ENCODE measurements at places on chromosomes 5 and 9.

DNA sequence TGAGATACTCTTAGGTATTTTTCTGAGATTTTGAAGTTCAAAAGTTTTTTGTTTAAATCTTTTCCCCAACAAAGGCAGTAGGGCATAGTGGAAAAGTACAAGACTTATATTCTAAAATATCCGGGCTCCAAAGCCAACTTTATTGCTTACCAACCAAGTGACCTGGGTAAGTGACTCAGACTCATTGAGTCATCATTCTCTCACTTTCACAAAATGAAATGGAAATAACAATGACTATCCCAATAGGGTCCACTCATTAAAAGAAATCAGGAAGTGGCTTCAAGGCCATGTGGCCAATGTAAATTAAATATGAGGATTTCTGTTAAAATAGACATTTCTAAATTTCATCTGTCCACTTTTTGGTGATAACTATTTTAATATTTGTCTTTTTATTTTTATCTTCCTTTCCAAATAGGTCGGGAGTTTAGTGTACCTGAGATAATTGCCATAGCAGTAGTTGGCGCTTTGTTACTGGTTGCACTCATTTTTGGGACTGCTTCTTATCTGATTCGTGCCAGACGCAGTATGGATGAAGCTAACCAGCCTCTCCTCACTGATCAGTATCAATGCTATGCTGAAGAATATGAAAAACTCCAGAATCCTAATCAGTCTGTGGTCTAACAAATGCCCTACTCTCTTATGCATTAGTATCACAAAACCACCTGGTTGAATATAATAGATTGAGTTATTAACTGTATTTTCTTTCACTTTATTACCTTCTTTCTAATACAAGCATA is 15.5 kb downstream of the TYRP1 start:
- no peak for DNase-seq

DNA sequence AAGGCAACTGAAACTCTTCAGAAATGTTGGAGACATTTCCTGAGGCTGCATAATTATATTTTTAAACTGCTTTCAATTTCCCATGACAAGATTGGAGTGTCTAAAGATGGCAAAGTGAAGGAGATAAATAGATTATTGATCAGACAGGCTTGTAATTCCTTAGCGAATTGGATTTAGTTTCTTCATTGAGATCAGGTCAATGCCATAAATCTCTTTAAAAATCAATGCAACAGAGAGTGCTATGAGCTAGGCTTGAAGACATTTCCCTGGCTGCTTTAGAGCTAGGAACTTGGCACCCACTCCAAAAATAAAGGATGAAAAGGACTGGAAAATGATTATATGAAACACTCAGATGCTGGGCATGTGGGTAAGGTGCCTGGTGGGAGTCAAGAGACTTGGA is 828.4 kb downstream of the TLR4 start:
- no peak for DNase-seq

DNA sequence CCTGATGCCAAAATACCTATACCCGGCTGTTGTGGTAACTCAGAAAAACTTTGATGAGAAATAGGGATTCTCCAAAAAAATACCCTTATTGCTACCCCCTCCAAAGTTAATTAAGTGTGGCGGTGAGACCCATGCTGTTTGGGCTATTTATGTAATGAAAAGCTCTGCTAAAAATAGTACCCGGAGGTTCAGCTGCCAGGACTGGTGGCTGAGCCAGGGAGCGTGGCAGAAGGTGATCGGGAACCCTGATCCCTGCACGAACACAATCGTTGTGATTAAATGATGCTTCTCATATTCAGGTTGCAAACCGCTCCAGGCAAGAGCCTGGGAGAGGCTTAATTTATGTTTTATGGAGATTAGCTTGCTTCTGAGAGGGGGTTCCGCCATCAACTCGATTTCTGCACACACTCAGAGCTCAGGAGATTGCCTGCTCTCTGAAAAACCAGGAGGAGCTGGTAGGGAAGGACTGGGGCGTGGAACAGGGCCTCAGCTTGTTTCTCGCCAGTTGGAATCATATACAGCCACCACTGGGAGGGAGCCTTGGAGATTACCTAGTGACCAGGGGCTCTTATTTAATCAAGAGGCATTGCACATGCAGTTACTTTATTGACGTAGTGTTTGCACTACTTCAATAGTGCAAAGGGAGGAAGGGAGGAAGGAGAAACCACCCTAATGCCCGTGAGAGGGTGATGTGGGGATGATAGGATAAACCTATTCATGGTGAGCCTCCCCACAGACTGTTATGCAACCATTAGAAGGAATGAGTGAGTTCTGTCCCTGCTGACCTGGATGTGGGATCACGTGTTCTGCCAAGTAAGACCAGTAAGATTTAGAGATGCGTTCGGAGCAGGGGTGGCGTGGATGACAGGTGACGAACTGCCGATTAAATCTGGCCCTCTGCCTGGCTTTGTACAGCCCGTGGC is 23.4 kb downstream of the HRH2 start:
- no peak for DNase-seq

DNA sequence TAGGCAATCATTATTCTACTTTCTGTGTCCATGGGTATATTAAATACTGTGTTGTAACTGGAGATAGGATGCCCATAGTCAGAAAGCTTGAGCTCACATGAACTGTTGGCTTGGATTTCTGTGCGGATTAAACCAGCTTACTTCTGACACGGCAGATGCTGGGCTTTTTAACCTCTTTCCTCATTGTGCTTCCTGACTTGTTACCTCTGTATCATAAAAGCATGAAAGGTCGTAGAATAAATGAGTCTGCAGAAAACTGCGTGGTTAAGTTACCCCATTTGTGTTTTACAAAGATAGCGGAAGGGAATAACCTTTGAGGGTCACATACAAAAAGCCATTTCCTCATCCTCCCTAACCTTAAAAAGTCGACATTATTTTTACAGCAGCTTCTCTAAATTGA is 199.5 kb upstream of the DMRT1 start:
- DNase-seq, result no peak

GRCh38 chr5:131209506-131210150 is 38.9 kb downstream of the LYRM7 start:
- DNase-seq, result no peak

DNA sequence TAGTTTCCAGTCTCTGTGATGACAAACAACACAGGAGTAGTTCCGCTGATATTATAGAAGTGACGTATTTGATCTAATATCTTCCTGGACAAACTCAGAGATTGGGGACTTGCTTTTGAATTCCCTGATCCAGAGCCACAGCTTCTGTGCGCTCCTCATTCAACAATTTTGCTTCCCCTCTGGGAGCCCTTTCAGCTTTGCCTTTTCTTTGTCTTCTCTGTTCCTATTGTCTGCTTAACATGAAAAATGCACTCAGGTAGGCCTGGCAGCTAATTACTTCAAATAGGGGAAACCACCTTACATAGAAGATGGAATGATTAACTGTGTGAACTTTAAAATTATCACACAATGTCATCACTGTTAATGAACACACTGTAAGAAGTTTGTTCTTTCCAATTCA is 192.9 kb downstream of the EPB41L4A start:
- no peak for DNase-seq

- no peak for DNase-seq
These were observed 133.8 kb downstream of the ARHGEF28 start for GRCh38 chr5:73759771-73760170.

DNA sequence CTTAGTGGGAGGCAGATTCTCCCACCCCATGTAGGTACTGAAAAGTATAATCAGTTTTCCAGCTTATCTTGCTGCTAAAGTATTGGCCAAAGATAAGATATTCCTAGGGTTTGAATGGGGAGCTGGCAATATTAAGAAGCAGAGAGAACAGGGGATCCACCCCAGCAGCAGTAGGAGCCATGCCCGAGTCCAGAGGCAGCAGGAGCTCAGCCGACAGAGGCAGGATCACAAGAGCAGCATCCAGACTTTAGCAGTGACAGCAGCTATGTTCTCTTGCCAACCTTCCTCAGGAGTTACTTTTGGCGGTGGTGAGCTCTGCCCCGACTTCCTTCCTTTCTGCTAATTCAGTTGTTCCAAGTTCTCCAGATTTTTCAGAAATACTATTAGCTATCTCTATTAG is 224.5 kb downstream of the GADD45G start:
- DNase-seq, result no peak

DNA sequence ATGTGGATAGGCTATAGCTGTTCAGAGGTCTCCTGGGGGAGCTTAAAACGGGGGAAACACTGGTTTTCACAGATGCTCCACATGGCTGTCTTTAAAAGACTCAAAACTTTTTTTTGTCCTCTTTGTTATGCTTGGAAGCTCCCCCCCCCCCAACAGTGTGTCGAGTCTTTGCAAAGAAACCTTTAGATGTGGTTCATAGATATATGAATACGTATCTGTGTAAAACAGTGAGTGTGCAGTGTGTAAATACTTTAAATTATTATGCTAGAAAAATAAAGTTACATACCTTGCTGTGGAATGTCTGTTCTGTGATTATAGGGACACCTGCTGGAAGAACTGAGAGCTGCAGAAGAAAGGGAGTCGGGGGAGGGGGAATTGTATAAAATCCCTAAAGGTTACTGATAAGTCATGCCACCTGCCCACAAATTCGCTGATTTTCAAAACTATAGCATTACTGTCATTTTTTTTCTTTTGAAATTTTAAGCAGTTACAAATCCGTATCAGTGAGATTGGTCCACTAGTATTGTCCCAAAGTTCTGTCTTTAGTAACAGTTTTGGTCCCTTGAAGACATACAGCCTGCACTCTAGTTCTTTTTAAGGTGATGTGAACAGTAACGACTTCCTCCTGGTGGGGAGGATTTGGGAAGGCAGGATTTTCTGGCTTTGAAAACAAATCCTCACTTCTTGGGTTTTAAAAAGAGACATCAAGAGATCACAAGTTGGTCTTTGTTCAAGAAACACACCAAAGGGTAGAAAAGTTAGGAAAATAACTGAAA is 22.9 kb downstream of the RGMB start:
- no peak for DNase-seq

GRCh38 chr5:40399349-40399748 is 280.4 kb upstream of the PTGER4 start:
- no peak for DNase-seq

- no peak for DNase-seq
These were observed 9.7 kb upstream of the C9orf152 start for GRCh38 chr9:110217656-110218099.

GRCh38 chr9:104868303-104868686 is 59.7 kb downstream of the ABCA1 start:
- no peak for DNase-seq

DNA sequence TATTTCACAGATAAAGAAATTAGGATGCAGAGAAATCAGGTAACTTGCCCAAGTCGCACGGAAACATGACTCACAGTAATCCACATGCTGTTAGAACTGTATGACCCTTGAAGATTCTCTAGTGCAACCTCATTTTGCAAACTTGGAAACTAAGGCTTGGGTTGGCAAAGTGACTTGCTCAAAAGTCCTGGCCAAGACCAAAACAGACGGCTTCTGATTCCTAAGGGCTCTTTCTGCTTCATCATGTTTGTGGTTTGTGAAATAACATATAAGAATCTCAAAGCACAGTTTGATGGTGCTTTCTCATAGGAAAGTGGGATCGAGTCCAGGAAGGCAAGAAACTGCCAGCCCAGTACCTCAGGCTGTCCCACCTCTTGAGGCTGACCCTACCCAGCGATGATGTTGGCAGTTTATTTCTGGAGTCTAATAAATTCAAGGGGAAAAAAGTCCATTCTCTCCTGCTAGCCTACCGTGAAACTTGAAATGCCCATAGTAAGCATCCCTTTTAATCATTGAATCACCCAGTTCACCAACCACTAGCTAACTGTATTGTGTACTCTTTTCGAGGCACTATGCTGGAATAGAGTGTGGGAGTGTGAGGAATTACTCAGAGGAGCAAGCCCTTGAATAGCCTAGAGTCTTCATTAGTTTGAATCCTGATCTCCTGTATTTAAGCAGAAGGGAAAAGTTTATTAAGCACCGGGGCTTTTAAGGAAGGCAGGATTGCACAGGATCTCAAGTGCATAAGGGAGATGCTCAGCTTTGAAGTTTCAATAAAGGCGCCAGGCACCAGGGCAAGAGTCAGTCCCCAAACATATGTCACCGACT is 14.1 kb downstream of the CAPSL start:
- no peak for DNase-seq

DNA sequence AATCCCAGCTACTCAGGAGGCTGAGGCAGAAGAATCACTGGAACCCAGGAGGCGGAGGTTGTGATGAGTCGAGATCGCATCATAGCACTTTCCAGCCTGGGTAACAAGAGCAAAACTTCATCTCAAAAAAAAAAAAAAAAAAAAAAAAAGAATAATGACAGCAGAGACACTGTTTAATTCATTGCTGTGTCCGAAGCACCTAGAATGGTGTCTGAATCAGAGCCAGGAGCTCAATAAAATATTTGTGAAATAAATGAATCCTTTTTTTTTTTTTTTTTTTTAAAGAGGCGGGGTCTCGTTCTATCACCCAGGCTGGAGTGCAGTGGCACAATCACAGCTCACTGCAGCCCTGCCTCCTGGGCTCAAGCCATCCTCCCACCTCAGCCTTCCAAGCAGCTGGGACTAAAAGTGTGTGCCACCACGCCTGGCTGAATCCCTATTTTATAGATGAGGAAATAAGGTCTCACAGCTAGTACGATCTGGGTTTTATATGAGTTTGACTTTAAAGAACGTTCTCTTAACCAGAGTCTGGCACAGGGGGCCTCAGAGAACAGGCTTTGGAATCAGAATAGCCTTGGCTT is 47.8 kb downstream of the THOC3 start:
- no peak for DNase-seq

- no peak for DNase-seq
These were observed 89.5 kb downstream of the LMX1B start for GRCh38 chr9:126703002-126703865.

- peak; percentile 27 for DNase-seq
These were observed 1246.0 kb upstream of the DMAC1 start for GRCh38 chr9:9045572-9045971.

DNA sequence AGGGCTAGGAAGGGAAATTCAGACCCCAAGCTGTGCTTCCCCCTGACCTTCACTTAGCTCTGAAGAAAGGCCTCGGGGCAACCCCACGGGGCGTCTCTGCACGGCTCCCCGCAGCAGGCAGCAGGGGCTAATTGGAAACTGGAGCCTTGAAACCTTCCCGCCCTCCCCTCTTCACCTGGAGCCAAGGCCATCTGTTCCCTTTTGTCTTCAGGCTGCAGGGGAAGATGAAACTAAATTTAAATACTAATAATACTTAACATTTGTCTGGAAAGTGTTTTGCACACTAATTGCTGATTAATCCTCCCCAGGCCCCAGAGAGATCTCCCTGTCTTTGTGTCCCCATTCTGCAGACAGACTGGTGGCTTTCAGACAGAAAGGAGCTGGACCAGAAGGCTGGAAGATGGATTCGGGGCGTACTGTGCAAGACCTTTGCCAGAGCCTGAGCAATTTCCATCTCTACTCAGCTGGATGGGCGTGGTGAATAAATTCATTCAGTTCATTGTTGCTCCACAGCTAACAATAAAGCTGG is 34.1 kb upstream of the CPLX2 start:
- DNase-seq, result no peak

GRCh38 chr5:113243349-113243664 is 191.5 kb downstream of the TSSK1B start:
- DNase-seq, result no peak

Measured in left lung (tissue), 14 donors.